GM20000 (cell line): ENCODE measurements at places on chromosomes 16 and 17.

- no peak for DNase-seq
These were observed 82.9 kb downstream of the PITPNC1 start for GRCh38 chr17:67459985-67460384.

DNA sequence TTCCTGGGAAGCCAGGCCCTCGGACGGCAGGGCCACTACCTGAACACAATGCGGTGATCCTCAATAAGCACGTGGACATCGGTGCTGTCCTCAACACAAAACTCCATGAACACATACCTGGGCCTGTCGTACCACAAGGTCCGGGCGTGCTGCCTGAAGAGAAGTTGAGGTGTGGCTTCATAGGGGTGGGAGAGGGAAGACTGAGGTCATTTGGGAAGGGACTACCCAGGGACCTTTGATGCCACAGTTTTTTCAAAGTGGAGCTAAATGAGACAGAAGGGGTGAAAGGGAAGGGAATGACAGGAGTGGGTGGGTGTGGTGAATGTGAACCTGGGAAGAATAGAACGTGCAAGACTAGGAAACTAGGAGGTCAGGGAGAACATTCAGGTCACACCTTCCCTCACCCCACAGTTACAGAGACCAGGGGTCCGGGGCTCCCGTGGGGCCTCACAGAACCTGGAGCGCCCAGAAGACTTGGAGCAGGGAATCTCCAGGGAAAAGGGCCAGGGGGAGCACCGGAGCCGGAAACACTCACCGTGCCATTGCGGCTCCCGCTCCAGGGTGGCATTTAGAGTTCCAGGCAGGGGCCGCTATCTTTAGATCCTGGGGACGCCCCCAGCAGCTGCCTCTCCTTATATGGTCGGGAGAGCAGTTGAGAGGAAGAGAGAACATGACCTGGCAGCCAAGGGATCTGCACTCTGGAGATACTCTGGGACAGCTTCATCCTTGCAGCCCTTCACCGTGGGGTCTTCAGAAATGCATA lies at the start of gene PTGES3L:
Gene PTGES3L, minus strand, starts transcription at position 570 of the 763 bp plus-strand sequence. Its CDS starts 27 bp downstream, at position 543.
- peak; percentile 84 for DNase-seq

DNA sequence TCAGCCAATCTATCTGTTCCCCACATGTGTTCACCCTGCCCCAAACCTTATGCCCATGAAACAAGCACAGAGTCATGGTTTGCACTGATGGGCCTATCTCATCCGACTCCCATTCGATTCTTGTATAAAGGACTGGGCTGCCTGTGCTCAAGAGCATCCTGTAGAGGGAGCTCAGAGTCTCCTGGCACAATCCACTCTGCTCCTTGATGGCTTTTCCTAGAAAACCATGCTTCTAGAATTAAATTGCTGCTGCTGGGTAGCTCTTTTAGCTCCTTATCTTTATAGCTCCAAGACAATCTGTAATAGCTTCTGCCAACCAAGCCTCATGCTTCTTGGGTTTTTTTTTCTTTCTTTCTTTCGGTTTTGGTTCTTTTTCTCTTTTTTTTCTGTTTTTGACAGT lies 9.7 kb downstream of the ZNF19 start:
- no peak for DNase-seq

DNA sequence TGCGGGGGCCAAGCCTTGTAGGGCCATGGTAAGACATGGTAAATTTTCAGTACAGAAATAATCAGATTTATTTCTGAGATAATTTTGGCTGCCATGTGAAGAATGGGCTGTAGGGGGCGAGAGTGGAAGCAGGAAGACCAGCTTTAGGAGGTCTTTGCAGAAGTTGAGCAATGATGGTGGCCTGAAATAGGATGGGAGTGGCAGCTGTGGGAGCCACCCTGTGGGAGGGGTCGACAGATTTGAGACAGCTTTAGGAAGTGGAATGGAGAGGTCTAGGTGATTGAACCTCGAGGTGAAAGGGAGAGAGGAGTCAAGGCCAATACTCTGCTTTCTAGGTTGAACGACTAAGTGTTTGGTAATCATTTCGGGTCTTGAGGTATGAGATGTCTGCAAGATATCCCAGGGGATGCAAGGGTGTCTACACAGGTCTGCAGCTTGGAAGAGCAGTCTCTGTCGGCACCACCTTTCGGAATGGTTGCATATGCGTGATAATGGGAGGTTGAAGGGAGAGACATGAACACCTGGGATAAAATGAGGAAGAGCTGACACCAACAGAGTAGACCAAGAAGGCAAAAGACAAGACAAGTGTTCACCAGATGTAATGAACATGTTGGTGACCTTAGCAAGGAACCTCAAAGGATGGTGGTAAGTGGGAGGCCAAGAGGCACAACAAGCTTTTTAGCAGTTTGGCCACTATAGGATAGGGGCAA lies 4.2 kb upstream of the ATXN7L3 start:
- DNase-seq, result peak; percentile 71

DNA sequence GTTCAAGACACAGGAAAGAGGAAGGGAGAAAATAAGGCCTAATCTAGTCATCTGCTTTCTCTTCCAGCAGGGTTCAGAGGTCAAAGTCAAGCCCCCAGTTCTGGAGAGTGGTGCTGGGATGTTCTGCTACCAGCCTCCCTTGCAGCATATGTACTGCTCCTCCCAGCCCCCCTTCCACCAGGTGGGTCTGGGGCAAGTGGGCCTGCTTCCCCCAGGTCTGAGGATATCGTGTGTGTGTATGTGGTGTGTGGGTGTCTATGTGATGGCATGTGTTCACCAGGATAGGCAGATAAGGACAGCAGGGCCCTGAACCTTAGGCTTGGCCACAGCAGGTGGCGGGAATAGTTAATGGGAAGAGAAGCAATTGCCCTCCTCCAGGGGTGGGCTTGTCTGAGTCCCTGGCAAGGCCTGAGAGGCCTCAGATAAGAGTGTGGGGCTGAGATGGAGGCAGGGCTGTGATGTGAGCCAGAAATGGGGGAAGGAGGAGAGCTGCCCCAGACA lies 21.1 kb downstream of the FOXN1 start:
- no peak for DNase-seq

- DNase-seq, result no peak
These were observed 148.5 kb upstream of the XYLT1 start for GRCh38 chr16:17619261-17619660.

- DNase-seq, result peak; percentile 51
These were observed 19.8 kb upstream of the ADCY7 start for GRCh38 chr16:50246299-50247122.

- DNase-seq, result no peak
These were observed 737.7 kb upstream of the SOX9 start for GRCh38 chr17:71383091-71383490.

- no peak for DNase-seq
These were observed 57.5 kb downstream of the DNAH2 start for GRCh38 chr17:7775051-7775450.

DNA sequence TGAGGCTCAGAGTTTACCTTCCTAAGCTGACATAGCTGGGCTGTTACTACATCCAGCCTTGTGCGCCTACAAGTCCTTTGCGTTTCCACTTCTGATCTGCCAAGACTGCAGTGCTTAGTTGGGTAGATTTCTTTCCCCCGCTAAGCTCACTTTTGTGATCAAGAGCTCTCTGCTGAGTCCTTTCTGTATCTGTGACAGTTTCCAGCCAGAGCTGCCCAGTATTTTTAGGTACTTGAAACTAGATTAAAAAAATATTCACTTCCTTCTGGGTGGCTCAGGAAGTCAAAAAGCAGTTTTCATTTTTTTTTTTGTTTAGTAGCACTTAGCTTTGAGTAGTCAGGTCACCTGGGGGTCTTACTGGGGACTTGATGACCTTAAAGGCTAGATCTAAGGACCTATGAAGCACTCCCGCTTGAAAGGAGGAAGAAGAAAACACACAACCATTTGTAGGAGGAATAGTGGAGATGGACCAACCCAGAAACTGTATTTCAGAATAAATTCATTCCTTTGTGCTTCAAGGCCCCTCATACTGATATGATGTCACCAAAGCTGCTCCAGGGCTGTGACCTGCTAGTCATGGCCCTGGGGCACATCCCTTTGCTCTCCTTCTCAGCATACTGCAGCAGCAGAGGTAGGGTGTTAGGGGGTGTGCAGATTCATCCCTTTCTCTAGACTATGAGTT lies 75.6 kb upstream of the HNF1B start:
- peak; percentile 45 for DNase-seq

DNA sequence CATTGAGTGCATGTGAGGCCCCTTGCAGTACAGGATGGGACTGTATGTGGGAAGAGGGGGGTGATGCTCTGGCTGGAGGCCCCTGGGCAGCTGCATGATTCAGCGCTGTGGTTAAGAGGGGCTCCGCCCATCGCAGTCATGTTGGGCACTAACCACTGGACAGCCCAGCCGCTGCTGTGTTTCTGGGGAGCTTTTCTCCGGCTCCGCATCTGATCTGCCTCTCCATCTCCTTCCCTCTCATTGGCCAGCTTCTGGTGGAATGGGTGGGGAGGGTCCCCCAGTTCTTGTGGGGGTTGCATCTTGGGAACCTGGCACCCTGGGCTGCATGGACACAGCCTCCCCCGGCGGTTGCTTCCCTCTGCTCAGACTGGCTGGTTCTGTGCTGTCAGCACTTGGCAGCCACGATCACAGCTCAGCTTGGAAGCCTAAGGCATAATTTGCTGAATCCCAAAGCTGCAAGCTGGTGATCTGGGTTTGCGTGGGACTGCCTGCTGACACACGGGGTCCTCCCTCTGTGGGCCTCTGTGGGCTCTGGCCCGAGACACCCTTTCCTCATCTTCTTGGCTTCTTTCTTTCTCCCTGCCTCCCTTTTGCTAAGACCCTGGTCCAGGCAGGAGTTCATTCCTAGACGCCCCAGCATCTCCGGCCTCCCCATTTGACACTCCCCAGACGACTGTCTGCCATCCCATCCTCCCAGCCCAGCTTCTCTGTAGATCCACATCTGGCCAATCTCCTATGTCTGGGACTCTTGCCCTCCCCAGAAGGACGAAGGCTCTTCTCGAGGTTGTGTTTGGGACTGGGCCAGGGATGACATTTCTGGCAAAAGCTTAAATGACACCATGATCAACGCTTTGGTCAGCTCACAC lies 168.3 kb downstream of the SEC14L1 start:
- no peak for DNase-seq
